ENCODE measurements at places on chromosomes 6 and 20.

DNA sequence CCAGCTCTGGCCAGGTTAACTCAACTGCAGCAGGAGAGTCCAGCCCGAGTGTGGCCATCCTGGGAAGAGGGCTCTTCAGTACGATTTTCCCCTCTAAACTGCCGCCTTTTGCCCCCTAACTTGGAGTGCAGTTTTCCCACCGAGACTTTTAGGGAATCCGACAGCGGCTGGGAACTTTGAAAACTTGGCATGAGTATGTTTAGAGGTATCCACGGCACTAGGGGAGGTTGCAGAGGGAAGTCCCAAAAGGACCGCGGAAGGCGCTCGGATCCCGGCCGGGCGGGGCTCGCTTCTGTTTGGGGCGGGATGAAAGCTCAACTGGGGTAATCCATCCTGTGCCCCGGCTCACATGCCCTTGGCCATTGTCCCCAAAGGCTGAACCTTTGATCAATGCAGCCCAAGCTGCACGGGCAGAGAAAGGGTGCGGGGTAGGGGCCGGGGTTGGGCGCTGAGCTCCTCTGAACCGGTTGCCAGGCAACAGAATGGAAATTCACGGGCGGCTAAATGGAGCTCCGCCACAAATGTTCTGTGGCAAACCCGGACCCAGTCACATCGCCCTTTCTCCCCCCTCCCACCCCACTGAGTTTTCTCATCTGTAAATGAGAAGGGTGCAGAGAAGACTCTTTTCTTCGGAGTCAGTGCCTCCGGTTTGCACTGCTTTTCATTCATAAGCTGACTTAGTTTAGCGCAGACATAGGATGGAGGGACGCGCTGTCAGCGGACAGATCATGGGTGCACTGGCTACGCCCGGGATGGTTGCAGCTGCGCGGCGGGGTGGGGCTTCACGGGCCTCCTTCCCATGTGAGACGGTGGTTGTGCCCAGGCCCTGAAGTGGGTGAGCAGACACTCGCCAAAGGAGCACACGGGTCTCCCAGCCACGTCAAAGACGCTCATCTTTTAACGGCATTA is 2.3 kb downstream of the BMP6 start:
- peak; percentile 11 for DNase-seq

- DNase-seq, result no peak
Observed at GRCh38 chr20:31675828-31676608, 38.3 kb downstream of the COX4I2 start.

- no peak for DNase-seq
Observed at GRCh38 chr6:36033935-36034334, 6.3 kb downstream of the MAPK14 start.

- no peak for DNase-seq
Observed at GRCh38 chr20:37415118-37416085, 69.5 kb downstream of the SRC start.

- no peak for DNase-seq
Observed at GRCh38 chr6:127460465-127460864, 1.3 kb upstream of the KIAA0408 start.

- no peak for DNase-seq
Observed at GRCh38 chr6:106910999-106911949, 63.3 kb downstream of the CD24 start.

DNA sequence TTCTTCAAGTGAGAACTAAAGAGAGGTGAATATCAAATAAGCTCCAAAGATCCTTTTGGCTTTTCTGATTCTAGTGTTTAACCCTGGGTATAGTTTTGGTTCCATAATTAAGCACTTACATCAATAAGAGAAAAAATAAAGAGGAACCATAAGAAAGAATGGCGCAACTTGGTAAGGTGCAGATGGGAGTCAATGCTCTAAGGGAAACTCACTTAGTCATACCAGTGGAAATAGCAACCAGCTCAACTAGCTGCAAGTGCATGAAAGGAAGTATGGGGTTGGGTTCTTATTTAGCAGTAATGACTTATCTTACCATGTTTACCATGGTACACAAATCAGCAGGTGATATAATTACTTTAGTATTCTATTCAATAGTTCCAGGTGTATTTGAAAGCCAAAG is 296.5 kb upstream of the RUNX2 start:
- no peak for DNase-seq

DNA sequence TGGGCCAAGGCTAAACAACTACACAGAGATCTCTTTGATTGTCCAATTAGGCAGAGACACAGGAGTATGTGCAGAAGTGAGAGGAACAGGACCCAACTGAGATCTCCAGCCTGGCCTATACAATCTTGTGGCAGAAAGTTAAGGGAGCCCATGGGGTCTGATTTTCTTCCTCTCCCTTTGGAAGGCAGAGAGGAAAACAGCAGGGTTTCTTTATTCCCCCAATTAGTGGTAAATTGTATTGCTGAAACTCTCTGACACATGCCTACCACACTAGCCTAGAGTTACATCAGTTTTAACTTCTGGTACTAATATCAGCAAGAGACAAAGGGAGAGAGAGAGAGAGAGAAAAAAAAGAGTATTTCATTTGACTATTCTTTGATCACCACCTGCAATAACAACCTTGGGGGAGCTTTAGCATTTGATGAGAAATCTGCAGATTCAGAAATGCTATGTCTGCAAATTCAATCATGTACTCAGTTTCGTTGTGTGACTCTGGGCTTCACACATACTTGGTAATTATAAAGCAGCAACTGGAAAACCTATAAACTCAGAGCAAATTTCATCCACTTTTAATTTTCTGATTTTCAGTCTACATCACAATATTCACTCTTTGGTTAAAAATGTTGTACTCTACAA is 260.3 kb upstream of the SPTLC3 start:
- DNase-seq, result no peak

DNA sequence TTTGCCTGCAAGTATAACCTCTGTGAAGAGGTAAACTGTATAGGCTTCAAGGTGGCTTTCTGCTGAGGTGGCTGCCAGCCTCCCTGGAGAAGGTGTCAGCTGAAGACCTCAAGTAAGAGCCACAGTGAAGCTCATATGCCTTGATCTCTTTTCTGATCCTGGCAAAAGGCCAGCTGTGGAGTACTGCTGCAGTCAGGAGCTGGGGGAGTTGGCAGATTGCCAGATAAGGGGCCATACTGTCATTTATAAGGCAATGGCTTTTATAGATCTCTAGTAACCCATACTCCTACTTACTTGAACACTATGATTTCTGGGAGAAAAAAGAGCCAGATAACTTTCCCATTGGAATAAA is 8.8 kb upstream of the CEP85L start:
- DNase-seq, result no peak

- DNase-seq, result no peak
Observed at GRCh38 chr20:58145506-58146080, 82.9 kb downstream of the ANKRD60 start.

DNA sequence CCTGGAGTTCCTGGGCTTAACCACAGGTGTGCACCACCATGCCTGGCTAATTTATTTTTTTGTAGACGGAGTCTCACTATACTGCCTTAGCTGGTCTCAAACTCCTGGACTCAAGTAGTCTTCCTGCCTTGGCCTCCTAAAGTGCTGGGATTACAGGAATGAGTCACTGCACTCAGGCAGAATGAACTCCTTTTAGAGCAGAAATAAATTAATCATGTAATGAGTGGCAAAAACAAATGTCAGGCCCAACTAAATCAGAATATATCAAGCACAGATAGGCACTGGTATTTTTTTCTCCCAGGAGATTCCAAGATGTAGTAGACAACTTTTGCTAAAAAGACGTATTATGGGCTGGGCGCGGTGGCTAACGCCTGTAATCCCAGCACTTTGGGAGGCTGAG is 2.6 kb downstream of the RPS10 start:
- DNase-seq, result no peak

DNA sequence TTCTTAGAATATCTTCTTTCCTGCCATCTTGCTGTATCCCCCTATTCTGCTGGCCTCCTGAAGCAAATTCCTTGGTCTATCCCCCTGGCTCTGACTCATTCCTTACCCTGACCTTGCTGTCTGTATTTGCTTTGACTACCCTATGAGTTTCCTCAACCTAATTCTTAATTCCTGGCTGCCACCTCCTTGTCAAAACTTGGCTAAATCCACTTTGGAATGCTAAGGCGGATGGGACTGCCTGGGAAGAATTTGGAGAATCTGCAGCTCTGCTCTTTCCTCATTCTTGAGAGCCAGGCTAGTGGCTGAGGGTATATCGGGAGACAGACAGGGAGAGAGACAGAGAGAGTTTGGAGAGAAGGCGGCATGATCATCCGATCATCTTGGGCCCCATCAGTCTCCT is 24.4 kb downstream of the CAP2 start:
- DNase-seq, result no peak

DNA sequence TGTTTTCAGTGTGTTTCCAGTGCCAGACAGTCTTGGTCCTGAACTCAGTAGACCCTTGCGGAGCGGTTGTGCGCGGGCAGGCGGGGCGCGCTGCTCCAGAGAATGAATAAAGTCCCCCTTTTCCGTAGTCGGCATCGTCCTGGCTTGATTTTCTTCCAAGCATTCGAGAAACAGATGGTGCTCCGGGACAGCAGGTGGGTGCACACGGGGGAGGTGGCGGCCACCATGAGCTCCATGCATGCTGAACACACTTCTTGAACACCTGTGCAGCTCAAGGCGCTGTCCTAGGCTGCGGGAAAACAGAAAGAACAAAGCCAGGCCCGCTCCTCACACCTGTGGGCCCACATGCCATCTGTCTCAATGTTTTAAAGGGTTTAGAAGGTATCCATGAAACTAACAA is 125.2 kb downstream of the TAF4 start:
- no peak for DNase-seq

GRCh38 chr6:106309766-106310373 is 15.7 kb downstream of the ATG5 start:
- no peak for DNase-seq

GRCh38 chr6:31528821-31529328 is at the start of gene MCCD1:
MCCD1 (plus strand) TSS chr6:31528962; CDS start chr6:31529015, 53 bp downstream.
- no peak for DNase-seq

DNA sequence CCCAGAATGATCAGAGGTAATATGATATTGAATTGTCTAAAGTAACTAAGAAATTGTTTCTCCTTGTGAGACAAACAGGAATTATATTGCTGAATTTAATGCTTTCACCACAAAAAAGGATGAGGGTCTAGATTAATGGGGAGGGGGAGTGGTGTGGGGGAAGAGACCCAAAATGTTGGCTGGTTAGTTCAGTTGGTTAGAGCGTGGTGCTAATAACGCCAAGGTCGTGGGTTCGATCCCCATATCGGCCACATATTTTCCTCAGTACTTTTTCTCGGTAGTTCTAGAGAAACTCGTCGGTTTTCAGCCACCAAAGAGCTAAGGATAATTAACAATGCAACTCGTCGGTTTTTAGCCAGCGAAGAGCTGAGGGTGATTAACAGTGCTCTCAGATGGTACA is 26.3 kb downstream of the PRSS16 start:
- no peak for DNase-seq

DNA sequence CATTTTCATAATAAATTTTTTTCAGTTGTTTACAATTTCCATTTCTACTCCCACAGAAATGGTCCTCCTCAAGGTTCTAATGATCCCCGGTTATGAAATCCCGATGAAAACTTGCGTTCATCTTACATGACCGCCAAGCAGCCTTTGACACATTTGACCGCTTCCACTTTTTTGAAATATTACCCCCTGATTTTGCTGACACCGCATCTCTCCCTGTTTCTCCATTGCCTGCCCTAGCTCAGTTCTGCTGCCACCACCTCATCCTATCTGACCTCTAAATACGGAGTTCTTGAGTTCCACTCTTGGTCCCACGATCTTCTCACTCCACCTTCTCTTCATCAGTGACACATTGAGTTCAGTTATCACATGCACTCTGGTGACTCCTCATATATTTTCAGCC is 74.1 kb downstream of the SLC35B3 start:
- no peak for DNase-seq

DNA sequence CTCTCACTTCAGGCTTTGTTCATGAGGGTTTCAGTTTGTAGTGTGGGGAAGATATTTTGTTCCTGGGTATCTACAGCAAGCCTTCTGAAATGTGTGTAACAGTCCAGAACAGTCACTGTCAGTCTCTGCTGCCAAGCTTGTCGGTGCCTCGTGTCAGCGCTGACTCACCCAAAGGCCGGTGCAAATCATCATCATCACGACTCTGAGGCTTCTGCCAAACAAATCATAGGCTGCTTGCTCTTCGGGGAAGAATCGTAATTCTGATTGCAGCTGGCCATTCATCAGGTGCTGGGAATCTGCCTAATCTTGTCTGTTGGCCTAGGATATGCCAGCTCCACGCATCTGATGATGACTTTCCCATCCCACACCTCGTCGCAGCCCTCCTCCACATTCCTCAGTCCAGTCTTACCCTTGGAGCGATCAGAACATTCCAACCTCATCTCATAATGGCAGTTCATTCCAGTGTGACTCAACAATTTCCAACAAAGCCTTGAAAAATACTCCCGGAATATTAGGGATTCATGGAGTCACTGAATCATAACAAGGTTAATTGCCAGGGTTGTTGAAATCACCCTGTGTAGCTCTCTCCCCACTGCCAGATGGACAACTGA is 40.9 kb downstream of the ALDH8A1 start:
- no peak for DNase-seq

GRCh38 chr6:118758946-118759345 is 107.6 kb upstream of the CEP85L start:
- no peak for DNase-seq

DNA sequence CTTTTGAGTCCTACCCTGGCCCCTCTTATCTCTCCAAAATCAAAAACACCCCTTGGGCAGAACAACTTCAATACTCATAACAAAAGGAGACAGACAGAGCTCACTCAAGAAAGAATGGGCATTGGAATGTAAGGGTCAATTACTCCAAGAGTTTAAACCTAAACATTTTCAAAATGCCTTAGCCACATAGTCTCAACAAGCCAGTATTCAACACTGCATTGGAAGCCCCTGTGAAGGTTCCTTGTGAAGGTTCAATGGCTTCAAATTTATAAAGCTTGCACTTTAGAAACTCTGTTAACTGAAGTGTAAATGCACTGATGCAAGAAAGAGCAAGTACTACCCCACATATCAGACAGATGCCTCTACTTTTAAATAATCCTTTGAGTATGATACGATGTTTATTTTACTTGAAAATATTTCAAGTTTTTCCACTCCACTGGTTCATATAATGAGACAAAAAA is 139.1 kb upstream of the LAMP5 start:
- DNase-seq, result no peak

GRCh38 chr6:116557893-116558292 is 4.3 kb downstream of the CALHM4 start:
- no peak for DNase-seq
